ENCODE measurements at places on chromosomes 2 and 18.

GRCh38 chr2:2806711-2807110, 475.6 kb upstream of the MYT1L start:
- DNase-seq: no peak

GRCh38 chr2:106868275-106868674, 17.7 kb downstream of the ST6GAL2 start:
- DNase-seq: no peak

- no peak for DNase-seq
These were observed 322.9 kb downstream of the GBX2 start for GRCh38 chr2:235845245-235845644.

- no peak for DNase-seq
These were observed 2114.1 kb upstream of the PIK3C3 start for GRCh38 chr18:39840856-39841481.

All from colonic mucosa (tissue), 4 donors.